Stimulated activated CD8-positive, alpha-beta memory T cell treated with anti-CD3 and anti-CD28 coated beads, Interleukin-4, amount 100 ng/mL, for 1 hour (primary cell): ENCODE measurements at places on chromosomes 6 and 20.

DNA sequence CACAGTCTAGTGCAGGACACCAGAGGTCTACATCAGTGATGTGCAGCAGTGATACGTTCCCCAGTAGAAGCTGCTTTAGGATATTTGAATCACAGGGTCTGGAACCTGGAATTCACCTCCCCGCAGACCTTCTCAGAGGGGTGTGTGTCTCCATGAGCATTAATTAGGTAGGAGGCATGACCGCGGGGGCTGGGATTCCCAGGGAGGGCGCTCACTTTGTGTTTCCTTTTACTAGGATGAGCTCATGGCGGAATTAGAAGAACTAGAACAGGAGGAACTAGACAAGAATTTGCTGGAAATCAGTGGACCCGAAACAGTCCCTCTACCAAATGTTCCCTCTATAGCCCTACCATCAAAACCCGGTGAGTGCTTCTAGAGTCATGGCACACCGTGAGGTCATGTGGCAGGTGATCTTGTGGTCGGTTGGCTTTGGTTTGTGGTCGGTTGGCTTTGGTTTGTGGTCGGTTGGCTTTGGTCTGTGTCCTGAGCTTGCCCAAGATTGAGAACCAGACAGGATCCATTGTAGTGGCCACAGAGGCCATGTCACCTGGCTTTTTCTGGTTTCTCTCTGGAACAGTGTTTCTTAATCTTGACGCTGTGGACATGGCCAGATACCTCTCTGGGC lies 40.8 kb downstream of the CHMP4B start:
- no peak for DNase-seq

GRCh38 chr20:17177341-17177740 lies 49.5 kb upstream of the PCSK2 start:
- no peak for DNase-seq

DNA sequence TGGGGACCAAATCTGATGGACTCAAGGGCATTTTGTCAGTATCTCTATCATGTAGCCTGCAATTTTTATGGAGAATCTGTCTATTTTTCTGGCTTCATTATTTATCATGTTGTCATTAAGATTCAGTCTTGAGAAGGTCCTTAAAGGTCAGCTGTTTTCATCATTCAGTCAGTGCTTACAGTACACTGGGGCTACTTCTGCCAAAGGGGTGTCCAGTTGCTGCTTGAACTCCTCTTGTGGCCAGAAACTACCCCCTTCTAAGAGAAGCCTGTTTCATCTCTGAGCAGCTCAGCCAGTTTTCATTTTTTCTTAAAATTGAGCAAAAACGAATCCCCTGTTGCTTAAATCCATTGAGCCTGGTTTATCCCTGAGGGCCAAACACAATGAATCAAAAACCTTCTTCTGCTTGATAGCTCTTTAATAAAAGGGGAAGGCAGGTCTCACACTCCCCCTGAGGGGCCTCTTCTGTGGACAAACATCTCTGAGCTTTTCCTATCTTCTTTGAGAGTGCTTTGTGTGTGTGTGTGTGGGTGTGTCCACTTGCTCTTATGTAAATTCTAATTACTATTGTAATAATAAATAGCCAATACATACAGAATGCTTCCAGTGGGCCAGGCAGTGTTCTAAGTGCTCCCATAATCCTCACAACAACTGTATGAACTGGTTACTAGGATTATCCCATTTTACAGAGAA lies 172.2 kb downstream of the PLCB1 start:
- DNase-seq: no peak

DNA sequence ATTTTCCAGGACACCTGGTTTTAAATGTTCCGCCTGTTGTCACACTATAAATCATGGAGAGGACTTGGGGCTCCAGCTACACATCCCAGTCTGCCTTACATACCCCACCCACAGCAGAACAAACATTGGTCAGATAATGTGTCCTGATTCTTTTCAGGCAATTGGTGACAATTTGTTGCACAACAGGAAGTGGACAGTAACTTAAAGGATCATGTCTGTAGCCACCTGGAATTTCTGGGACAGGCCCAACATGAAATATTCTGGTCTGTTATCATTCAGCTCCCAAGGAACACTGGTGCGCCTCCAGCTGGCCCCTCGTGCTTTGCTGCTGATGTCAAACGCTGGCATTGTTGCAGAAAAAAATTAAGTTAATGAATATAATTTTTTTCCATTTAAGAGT lies 117.2 kb downstream of the SOBP start:
- no peak for DNase-seq

GRCh38 chr20:63942969-63943807 lies 13.0 kb downstream of the UCKL1 start:
- no peak for DNase-seq

- DNase-seq: no peak
Observed at GRCh38 chr6:106177786-106178185, 91.7 kb downstream of the PRDM1 start.

DNA sequence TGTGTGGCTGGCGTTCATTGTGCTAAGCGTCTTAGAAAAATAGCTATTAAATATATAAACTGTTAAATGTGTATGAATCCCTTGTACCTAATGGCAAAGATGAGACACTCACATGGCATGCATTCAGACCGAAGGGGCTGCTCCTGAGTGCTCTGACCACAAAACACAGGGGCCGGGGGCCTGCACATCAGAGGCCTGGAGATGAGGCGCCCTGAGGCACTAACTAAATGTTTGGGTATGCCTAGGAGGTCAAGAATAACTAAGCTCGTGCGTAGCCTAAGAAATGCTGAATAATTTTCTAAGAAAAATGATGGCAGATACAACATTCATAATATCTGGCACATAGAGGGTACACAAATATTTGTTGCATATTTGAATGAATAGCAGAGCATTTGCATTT lies 92.5 kb downstream of the PSMB1 start:
- DNase-seq: no peak

- DNase-seq: peak; percentile 20
Observed at GRCh38 chr6:34145161-34146020, 496 bp downstream of the GRM4 start.

GRCh38 chr6:29656798-29657197 lies at the start of gene MOG:
Gene MOG (plus strand): TSS chr6:29657092. CDS start chr6:29657210, 118 bp downstream.
- no peak for DNase-seq

- no peak for DNase-seq
Observed at GRCh38 chr6:148776321-148777308, 29.8 kb downstream of the UST start.

GRCh38 chr6:40958738-40959137 lies 80.3 kb downstream of the UNC5CL start:
- DNase-seq: no peak

GRCh38 chr6:99606656-99607415 lies at the start of gene PRDM13:
Gene PRDM13 (plus strand): TSS chr6:99606833. CDS start chr6:99607035, 202 bp downstream.
- no peak for DNase-seq

DNA sequence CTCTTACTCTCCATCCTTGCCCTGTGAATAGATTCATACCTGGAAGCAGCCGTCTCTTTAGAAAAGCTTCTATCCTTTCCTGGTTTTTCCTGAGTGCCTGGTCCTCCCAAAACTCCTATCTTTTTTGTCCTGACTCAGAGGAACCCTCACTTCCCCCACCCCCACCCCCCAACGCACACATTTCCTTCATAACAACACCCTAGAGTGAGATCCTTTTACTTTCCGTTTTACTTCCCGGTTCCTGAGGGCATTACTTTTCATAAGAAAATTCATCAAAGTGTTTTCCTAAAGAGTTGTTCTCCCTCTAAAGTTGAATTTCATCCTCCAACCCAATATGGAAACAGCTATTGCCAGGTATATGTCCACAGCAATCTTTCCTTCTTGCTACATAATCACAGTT lies 327.0 kb downstream of the NRN1 start:
- DNase-seq: no peak

GRCh38 chr6:74914888-74915287 lies 291.0 kb downstream of the COL12A1 start:
- DNase-seq: no peak

DNA sequence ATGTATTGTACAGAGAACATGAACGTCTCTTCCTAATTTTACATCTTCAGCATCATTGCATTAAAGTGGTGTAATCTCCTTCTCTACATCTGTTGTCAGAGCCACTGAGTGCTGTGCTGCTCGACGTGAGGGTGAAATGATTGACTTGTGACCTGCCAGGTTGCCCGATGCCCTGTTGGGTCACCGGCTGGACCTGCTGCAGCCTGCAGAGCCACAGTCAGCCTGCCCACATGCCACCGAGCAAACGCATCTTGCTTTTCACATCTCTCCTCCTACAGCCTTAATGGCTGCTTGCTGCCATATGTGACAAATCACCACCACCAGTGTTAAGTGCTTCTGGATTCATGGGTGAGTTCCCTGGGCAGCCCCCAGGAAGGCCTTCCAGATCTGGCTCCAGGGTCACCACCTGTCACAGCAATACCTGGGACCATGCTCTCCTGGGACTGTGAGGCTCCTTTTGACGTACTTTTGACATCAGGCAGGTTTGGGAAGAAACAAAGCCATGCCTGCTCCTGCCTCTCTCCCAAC lies 80.3 kb downstream of the ASXL1 start:
- no peak for DNase-seq

- no peak for DNase-seq
Observed at GRCh38 chr6:16343593-16343992, 105.2 kb downstream of the GMPR start.

DNA sequence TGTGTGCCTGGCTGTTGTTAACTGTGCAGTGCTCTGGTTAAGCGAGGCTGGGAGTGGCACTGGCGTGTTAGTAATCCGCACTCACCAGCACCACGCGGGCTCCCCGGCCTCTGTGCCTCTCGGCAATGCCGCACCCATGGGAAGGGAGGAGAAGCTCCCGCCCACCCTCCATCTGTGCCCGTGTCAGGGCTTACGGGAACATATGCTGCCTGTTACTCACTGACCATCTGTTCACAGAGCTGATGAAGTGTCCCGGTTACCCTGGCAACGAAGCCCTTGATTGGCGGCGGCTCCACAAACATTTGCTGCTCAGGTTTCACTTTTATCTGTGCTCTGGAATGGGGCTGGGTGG lies 114.7 kb downstream of the PSMB1 start:
- no peak for DNase-seq

GRCh38 chr6:34052071-34052825 lies 93.6 kb downstream of the GRM4 start:
- DNase-seq: no peak

- DNase-seq: no peak
Observed at GRCh38 chr20:2921506-2921905, 48.2 kb downstream of the PTPRA start.

GRCh38 chr6:111873178-111874024 lies at the start of gene FYN:
Gene FYN (minus strand): TSS chr6:111873452. CDS start chr6:111720051, 153,401 bp downstream.
- peak; percentile 94 for DNase-seq

DNA sequence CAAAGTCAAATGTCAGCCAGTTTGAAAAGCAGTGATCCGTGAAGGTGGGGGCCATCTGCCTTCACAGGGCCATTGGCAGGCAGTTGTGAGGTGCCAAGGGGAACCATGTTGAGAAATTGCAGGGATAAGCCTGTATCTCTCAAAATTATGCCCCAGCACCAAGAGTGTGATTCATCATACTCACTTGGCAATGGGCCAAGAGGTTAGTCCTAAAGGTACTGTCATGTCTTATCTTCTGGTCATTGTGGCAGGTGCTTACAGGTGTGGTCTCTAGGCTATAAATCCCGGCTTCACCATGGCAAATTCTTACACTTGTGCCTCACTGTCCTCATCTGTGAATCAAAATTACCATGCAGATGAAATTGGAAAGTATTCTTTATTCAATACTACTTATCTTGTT lies 150.7 kb upstream of the LAMP5 start:
- DNase-seq: no peak

GRCh38 chr6:154257067-154257466 lies 99.5 kb downstream of the IPCEF1 start:
- no peak for DNase-seq

- DNase-seq: no peak
Observed at GRCh38 chr20:47740862-47741184, 44.5 kb downstream of the SULF2 start.

DNA sequence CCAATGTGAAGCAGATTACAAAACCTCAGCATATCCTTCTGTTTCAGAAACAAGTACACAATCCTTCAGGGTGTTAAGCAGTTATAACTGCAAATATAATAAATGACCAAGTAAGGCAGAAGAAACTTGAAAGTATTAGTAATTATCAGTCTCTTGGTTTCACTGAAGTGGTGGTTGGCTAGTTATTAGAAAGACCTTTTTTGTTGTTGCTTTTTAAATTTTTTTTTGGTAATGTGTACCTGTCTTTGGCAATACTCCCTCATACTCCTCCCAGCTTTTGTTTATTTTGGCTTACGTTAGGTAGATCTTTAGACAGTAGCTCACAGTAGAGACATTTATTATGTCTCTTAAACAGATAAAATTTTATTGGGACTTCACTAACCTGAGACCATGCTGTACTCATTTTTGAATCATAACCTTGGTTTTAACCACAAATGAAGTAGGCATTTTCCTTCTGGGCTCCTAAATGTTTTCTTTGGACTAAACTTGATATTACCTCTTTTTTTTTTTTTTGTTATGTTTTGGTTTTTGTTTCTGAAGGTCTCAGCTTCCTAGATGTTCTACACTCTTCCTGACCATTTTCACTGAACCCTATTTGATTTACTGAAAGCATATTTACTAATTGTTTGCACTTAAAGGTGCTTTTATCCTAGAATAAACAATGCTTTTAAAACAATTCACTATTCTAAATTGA lies 6.4 kb downstream of the CD2AP start:
- DNase-seq: no peak

- DNase-seq: no peak
Observed at GRCh38 chr20:45550765-45551164, 3.6 kb upstream of the EPPIN start.

- DNase-seq: no peak
Observed at GRCh38 chr6:127893541-127893940, 7.3 kb downstream of the THEMIS start.

- no peak for DNase-seq
Observed at GRCh38 chr20:48695255-48695654, 132.5 kb downstream of the PREX1 start.

DNA sequence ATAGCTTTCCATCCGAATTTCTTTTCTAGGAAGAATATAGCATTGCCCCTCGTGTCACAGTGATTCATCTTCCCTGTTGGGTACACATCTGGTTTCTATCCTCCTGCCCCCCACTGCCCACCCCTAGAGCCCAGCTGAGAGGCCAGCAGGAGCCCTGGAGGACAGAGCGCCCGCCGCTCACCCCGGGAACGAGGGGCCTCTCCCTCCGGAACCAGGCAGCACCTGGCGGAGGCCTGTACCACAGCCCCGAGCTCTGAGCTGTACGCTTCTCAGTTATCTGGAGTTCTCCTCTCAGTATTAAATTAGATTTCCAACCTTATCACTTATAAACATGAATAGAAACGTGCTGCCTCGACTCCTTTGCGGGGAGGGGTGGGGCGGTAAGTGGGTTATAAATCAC lies 6.0 kb downstream of the ANKRD60 start:
- DNase-seq: no peak
